Activated CD8-positive, alpha-beta memory T cell treated with anti-CD3 and anti-CD28 coated beads for 1 hour (primary cell): ENCODE measurements at places on chromosomes 1 and 21.

DNA sequence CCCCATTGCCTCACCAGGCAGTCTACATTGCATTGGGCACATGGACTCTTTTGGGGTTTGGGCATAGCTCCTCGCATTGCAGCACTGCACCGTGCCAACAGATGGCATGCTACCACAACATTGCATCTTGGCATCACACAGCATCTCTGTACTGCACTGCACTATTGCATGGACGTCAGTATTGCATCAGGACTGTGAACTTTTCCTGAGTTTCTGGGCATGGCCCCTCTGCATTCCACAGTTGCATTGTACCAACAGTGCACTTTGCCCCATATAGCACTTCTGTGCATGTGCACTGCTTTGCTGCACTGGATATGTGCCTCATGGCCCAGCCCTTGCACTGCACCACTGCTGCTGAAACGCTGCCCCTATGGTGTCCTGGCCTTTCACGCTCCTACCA, 9.6 kb downstream of the PTPRU start:
- no peak for DNase-seq

DNA sequence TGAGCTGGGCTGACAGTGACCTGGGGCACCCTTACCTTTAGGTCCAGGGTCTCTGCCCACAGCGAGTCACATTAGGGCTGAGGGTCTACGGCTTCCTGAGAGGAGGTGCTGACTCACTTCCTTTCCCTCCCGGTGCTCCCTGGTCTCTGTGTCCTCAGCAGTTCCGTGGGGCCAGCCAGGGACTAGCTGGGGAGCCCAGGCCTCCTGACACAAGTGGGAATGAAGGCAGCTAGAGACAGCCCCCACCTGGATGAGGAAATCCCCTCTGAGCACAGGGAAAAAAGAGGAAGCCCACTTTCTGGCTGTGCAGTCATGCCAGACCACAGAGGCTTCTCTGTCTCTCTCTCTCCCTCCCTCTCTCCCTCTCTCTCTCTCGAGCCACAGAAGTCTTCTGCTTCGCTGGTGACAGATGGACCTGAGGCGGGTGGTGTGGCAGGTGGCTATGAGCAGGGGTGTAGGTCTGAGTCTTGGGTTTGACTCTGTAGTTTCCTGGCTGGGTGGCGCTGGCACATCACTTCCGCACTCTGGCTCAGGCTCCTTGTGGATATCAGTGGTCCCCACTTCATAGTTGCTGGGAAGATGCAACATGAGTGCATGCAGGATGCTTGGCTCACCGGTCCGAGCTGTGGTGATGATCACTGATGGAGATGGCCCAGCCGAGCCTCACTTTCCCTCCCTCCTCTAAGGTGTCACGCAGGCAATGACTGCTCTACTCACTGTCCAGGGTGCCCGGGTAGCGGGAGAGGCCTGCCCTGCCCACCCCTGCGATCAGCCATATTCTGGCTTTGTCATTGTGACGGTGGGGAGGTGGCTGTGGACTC, 3.5 kb downstream of the SLC66A1 start:
- no peak for DNase-seq

DNA sequence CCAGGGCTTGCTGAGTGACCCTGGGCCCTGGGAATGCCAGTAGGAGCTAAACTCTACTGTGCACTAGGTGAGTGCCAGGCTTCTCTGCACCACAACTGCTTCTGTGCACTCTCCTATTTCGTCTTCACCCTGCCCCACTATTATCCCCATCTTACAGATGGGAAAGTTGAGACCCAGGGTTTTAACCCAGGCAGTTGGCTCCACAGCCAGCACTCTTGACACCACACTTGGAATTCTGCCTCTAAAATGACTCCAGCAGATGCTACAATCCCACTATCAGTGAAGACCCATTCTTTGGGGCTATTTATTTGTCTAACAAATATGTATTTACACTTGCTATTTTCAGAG, 56.1 kb downstream of the FOXO6 start:
- DNase-seq = no peak

- no peak for DNase-seq
Observed at GRCh38 chr1:213484333-213484732, 433.3 kb downstream of the RPS6KC1 start.

- DNase-seq = no peak
Observed at GRCh38 chr1:84611796-84612195, 37.6 kb upstream of the CTBS start.

DNA sequence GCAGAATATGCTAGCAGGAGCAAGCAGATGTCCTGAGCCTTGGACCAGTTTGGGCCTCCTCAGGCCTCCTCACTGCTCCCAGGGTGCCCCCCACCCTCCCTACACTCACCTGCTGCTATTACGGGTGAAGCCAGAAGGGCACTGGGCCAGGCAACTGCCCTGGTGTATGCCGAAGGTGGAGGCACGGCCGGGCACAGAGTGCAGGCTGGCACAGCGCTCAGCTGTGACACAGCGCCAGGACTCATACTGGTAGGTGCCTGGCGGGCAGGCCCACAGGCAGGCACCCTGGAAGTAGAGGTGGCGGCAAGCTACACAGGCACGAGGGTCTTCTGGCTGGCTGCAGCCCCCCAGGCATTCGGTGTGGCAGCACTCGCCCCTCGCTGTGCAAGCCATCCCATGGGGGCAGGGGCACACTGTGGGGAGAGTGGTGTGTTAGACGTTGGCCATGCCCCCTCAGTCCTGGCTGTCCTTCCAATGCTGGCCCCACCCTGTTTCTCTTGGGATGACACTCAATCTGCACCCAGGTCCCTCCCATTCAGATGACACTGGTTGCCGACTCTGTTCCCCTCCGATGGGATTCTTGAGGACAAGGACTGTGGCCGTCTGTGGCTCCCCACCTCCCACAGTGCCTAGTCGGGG, 7.0 kb downstream of the INSRR start:
- DNase-seq = no peak

DNA sequence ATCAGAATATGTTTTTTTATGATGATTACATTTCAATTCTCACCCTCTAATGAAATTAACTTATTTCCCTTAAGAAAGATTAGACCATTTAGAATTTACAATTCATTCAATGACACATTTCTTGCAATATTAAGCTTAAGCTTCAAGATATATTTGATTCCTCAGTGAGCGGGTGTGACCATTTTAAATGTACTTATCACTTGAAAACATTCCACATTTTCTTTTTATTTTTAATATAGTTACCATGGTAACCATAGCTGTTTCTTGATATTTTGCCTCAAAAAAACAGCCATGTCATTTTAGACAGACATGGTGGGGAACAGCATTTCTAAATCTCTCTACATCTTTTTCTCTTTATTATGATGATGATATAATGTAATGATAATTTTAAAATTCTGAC, 1029.0 kb upstream of the B3GALT2 start:
- DNase-seq = no peak

GRCh38 chr1:167563579-167564246, 10.2 kb upstream of the CREG1 start:
- DNase-seq = no peak

- DNase-seq = no peak
Observed at GRCh38 chr1:202113690-202114300, 8.9 kb upstream of the GPR37L1 start.

DNA sequence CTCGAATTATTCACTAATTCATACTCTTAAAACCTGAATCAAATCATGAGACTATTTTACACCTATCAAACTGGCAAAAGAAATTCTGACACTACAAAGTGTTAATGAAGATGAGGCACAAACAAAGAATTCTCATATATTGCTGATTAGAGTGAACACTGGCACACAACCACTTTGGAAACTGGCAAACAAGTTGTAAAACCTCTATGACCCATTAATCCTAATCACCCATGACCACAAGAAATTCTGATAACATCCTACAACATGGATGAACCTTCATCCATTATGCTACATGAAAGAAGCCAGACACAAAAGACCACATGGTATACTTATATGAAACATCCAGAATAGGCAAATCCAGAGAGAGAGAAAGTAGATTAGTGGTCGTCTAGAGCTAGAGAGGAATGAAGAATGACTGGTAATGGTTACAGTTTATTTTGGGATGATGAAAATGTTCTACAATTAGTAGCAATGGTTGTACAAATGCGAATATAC, 8.5 kb downstream of the GPBP1L1 start:
- DNase-seq = no peak

- no peak for DNase-seq
Observed at GRCh38 chr1:56390232-56390867, 189.0 kb downstream of the PLPP3 start.

- no peak for DNase-seq
Observed at GRCh38 chr1:206516728-206516990, 9.3 kb downstream of the RASSF5 start.

GRCh38 chr1:25105836-25106235, 126.5 kb downstream of the SYF2 start:
- DNase-seq = no peak

DNA sequence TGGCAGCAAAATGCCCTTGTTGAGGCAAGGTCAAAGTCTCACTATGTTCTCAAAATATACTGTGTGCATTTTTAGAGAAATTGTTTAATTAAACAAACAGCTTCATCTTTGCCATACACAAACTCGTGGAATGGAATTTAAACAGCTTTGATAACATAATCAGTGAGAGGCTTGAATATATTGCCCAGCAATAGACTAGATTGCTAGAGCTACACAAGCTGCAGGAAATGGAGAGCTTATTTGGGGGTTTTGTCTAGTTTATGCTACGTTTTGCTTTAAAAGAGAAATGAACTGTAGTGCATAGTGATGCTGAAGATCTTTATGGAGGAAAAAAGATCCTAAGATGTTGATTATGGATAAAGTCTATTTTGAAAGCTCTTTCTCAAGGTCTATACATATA, 166.8 kb upstream of the HMCN1 start:
- DNase-seq = no peak

DNA sequence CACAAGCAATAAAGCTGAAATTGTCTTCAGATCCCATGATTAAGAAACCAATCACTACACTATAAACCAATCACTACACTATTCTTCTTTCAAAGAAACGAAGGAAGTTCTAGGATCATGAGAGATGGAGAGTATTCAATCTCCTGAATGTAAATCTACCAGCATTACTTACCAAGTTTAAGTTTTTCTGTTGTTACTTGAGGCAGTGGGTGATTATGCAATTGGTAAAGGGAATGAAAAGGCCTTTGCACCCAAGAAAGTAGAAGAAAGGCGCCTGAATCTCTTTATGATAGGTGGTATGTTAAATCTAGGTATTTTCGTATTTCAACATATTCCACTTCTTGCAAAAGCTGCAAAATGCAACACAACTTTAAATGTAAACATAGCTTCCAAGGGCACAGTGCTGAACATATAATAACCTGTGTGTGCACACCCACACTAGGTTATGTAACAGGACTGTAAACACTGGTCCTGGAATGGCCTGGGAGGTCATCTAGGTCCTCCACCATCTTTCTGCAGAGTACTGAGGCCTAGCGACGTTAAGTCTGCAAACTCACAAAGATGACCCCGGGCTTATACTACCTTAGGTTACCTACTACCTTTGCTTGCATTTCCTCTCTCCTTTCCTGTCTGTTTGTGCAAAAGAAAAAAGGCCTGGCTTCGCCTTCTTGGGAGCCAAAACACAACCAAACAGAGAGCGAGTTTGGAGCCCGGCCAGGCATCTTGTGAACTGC, 1.1 kb upstream of the UAP1 start:
- no peak for DNase-seq

DNA sequence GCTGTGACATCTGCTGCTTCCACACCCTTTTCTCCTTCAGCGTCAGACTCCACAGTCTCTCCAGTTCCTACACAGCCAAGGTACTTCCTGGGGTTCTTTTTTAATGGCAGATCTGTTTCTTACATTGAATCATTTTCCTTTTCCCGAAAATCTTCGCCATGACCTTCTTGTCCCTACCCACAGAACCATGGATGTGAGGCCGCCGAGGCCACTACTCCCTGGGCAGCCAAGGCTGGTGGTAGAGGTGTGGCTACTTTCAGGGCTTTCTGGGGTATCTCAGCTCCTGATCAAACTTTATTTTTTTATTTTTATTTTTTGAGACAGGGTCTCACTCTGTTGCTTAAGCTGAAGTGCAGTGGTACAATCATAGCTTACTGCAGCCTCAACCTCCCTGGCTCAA, 9.5 kb upstream of the LIN9 start:
- no peak for DNase-seq

GRCh38 chr21:42703965-42704364, 50.5 kb downstream of the PDE9A start:
- no peak for DNase-seq

- DNase-seq = no peak
Observed at GRCh38 chr21:44618504-44618903, 6.6 kb downstream of the KRTAP10-8 start.

GRCh38 chr1:224739303-224739996, 123.3 kb downstream of the CNIH3 start:
- DNase-seq = no peak

DNA sequence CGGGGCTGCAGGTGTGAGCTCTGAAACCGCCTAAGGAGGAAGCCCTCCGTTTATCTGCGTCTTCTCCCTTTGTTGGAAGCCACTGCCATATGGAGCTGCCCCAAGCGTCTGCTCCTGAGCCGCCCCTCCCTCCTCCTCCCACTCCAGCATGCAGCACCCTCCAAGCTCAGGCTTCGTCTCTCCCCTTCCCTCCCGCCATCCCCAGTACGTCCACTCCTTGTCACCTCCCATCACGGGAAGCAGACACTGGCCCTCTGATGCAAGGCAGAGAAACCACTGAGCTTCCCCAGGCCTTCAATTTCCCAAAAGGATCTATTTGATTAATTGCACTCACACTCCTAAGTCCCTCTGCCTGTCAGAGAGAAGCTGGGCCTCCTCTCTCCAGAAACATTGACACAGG, 52.5 kb downstream of the NFASC start:
- DNase-seq = no peak

- DNase-seq = no peak
Observed at GRCh38 chr1:203581841-203582240, 44.8 kb upstream of the ATP2B4 start.

GRCh38 chr21:39976800-39977199, 109.6 kb downstream of the PCP4 start:
- DNase-seq = no peak

DNA sequence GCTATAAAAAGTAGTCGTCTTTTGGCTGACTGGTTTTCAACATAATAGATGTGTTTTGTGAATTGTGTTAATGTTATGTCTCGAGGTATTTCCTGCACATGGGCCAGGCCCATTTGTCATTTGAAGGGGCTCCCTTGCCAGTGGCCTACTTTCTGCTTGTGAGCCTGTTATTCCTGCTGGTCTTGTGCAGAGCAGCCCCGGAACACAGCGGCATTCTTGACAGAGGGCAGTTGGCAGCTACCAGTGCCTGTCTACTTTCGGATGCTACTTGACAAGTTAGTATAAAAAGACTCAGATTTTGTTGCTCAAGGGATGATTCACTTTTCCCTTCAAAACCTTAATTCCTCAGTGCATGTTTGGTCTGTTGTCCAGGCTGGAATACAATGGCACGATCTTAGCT, 28.5 kb downstream of the PGM1 start:
- DNase-seq = no peak

- no peak for DNase-seq
Observed at GRCh38 chr1:48566492-48566891, 94.5 kb upstream of the SPATA6 start.

- DNase-seq = no peak
Observed at GRCh38 chr1:90841473-90841872, 124.4 kb upstream of the BARHL2 start.

- DNase-seq = no peak
Observed at GRCh38 chr1:7831458-7831857, 21.4 kb downstream of the UTS2 start.

- no peak for DNase-seq
Observed at GRCh38 chr21:44019568-44019958, 7.5 kb downstream of the TRAPPC10 start.
